Right lung (tissue), 10 donors: ENCODE measurements at places on chromosomes 2 and 18. TPM values are rescaled to one million over a fixed set of nuclear protein-coding genes. Genes with fewer than 3 reads are reported as not detected.

DNA sequence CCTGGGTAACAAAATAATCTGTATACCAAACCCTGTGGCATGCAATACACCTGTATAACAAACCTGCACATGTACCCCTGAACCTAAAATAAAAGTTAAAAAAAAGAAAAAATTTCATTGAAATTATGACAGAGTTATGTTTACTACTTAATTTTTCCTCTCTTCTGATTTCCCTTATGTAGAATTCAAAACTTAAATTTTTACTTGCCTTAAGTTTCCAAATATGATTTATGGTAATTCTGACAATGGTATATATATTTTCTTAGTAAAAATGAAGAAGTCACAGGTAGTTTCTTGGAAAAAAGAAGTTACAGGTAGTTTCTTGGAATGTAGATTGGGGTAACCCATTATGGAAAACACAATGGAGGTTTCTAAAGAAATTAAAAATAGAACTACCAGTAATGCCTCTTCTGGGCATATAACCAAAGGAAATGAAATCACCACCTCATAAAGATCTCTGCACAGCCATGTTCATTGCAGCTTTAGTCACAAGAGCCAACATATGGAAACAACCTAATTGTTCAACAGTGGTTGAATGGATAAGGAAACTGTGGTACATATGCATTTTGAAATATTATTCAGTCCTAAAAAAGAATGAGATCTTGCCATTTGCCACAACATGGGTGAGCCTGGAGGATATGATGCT is 164.9 kb downstream of the BABAM2 start:
- DNase-seq: no peak

DNA sequence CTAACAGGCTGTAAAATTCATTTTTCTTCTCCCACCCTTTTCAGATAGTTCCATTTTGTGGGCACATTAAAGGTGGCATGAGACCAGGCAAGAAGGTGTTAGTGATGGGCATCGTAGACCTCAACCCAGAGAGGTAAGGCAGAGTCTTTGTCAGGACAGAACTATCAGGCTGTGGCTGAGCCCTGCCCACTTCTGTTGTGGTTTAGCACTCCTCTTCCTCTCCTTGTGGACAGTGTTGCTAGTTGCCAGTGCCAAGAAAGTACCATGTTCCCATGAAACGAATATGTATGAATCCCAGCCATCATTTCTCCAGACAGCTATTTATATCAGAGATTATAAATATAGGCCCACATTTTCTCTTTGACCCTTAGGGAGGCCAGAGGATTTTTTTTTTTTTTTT is 1.6 kb downstream of the LGALSL start:
- DNase-seq: no peak

GRCh38 chr18:65975536-65975935 is 224.7 kb downstream of the CDH7 start:
- DNase-seq: no peak

DNA sequence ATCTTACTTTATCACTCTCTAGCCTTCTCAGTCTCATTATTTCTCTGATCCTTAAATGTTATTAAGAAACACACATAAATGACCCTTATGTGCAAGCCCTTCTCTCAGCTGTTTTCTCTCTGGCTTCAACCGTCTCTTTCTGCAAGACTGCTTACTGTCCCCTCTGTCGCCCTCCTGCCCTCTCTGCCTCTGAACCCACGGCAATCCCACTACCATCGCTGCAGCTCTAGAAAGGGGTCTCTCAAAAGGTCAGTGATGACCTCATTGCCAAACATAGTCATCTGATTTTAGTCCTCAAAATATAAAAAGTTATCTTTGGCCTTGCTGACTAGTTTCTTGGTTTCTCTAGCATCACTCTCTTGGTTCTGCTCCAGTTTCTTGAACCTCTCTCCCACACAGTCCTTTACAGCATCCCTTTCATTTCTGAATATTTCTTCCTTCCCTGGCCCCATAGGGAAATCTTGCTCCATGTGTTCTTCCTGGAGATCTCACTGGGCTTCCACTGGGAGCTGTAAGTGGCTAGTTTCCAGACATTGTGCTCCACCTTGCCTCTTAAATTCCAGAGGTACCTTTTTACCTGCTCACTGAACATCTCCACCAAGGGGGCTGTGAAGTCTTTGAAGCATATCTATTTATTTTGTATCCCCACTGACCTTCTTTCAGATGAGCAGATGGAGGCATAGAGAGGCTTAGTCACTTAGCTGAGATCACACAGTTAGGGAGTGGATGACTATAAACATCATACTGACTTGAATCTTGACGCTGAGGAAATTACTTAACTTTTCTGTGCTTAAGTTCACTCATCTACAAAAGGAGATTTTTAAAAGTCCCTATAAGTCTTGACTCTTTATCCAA is 96.2 kb downstream of the PDE1A start:
- DNase-seq: no peak

- no peak for DNase-seq
These were observed 43.2 kb downstream of the SP140 start for GRCh38 chr2:230268606-230269243.

DNA sequence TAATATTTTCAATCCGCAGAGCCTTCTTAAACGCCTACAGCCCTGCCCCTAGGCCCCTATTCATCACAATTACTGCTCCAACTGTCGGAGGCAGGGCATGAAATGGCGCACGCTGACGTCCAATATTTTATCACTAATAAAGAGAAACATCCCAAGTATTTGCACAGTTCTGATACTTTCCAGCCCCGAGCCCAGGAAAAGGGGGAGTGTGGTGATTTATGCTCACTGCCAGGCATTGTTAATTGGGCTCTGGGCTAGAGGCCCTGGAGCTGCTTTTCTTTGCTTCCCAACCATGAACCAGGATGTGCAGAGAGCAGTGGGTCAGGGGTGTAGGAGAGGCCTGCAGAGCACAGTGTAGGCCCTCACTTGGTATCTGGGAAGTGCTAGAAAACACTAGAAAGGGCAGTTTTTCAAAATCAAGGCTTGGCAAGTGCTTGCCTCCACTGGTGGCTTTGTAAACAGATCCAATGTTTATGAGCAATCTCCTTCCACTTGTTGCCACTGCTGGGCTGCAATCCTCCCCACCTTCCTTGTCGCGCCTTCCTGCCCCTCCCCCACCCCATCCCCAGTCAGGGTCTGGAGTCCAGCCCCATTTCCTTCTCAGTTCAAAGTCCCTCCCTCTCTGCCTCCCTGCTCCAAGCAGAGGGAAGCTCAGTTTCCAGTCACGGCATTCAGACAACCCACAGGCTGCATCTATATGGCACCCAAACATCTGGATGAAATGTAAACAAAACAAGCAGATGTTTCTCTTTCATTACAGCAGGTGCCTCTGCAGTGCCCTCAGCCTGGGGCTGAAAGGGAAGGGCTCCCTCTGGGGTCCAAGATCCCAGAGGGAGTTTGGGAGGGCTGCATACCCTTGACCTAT is 83.9 kb upstream of the PKDCC start:
- no peak for DNase-seq

DNA sequence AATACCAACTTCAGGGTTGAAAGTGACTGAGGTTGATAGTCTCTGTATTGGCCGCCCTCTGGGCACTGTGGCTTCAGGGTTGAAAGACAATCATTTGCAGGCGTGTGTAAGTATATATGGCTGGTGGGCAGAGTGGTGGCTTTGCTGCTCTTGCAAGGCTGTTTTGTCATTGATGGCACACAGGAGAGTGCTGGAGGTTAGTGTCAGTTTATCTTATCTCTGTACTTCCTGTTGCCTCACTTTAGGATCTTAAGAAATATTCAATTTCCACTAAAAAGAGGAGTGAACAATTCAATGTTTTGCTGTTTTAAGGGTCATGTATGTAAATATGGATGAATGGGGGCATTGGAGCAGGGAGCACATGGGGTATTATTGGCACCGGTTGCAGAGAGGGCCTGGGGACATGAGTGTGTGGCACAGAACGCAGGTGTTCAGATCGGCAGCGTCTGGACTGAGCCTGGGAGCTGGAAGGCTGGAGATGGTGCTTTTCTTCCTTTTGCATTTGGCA is 51.5 kb downstream of the NCK2 start:
- DNase-seq: no peak

DNA sequence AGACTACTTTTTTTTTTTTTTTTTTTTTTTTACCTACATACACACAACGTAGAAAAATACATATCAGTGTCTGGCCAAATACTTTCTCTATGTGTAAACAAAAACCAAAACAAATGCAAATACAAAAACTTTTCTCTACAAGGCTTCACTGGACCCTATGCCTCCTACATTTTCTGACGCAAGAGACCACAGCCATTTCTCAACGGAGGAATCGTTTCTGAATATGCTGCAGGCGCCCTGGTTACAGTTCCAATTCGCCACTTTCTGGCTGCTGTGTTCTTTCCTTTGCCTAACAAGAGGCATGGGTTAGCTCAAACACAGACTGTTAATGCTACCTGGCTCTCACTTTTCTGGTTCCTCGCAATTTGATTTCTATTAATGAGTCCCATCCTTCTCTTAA is 96.4 kb downstream of the EPB41L3 start:
- DNase-seq: no peak

DNA sequence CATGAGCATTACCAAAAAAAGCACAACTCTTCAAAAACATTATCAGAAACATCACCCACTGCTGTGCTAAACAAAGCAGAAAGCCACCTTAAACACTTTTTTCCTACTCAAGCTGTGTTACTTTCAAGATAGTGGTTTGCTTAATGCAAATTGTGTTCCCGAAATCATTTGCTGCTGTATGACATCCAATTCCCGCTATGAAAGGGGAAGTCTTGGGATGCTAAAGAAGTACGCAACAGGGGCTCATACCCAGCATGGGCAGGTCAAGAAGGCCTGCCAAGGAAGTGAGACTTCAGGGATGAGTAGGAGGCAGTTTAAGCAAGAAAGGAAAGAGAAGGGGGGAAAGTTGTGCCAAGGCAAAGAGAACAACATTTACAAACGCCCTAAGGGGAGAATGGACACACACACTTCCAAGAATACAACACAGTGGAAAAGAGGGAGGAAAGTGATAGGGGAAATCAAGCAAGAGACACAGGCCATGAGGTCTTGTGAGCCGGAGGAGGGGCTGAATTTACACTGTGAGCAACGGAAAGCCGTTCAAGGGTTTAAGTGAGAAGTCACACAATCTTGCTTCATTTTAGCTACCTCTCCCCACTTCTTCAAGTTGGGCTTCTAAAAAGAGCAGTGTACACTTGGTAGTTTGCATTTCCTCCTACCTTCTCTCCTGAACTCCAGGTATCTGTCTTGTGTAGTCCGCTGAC is 4.0 kb downstream of the PTPN2 start:
- no peak for DNase-seq

GRCh38 chr2:236627193-236627592 is 57.6 kb downstream of the ACKR3 start:
- DNase-seq: no peak

GRCh38 chr18:29361843-29362242 is 1184.9 kb upstream of the CDH2 start:
- no peak for DNase-seq

DNA sequence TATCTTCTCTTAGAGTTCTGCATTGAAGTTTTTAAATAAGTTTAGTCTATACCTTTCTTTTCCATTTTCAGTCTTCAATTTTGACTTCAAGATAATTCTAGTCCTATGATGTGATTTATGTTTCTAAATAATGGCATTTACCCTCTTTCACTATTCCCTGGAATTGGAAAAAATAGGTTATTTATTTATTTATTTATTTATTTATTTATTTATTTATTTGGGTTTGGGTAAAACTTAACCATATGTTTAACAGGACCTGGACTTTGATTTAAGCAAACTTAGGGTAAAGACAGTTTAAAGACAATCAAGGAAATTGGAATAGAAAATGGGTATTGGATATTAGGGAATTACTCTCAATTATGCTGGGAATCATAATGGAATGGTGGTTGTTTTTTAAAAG is 182.1 kb downstream of the RPIA start:
- DNase-seq: no peak

DNA sequence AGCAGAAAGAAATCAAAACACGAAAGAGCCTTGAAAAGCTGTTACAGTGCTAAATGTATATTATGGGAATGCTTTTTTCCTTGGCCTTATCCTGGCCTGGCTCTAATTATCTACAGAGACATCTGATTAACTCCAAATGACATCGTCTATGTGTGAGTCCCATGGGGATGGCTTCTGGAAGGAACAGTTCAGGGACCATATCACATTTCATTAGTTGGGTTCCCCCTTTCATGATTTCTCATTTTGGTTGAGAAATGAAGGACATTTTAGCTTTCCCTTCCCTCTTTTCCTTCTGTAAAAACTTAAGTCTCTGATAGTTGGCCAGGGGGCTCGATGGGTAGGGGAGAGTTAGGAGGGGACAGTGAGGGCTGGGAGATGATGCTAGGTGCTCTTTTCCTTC is 116.7 kb downstream of the PRKCE start:
- no peak for DNase-seq

GRCh38 chr2:103823847-103824246 is 1030.1 kb upstream of the POU3F3 start:
- DNase-seq: no peak

GRCh38 chr2:239937866-239938640 is 87.1 kb downstream of the NDUFA10 start:
- DNase-seq: no peak

GRCh38 chr18:74869904-74870863 is 272.5 kb downstream of the ZNF407 start:
- no peak for DNase-seq

- no peak for DNase-seq
These were observed 11.4 kb upstream of the PROKR1 start for GRCh38 chr2:68632021-68632420.

DNA sequence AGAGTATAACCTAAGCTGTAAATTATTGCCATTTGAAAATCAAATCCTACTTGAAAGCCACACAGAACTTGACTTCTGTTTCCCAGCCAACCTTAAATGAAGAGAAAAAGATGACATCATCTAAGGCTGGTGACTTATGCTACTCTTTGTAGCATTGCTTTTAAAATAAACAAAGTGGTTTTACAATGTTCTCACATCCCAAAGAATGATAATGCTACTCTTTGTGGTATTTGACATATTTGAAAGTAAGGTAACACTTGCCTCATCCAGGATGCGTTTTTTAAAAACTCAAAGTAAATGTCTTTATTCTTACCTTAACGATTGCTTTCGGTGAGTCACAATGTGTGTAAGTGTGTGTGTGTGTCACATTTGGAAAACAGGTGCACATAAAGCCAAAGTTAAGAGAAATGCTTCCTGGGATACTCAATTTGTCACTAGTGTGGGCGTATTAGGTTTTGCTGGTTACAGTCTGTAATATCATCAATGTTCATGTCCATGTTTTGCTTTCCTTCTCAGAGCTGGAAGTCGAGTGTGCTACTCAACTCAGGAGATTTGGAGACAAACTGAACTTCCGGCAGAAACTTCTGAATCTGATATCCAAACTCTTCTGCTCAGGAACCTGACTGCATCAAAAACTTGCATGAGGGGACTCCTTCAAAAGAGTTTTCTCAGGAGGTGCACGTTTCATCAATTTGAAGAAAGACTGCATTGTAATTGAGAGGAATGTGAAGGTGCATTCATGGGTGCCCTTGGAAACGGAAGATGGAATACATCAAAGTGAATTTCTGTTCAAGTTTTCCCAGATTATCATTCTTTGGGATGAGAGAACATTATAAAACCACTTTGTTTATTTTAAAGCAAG is 2.6 kb downstream of the PMAIP1 start:
- DNase-seq: no peak

The CDK5R2 gene
- polyA plus RNA-seq: 0.09 TPM

The NDC80 gene
- polyA plus RNA-seq: 13.5 TPM

The MBP gene
- 11.9 TPM for polyA plus RNA-seq

The CETN1 gene
- not detected for polyA plus RNA-seq

The SP140 gene
- polyA plus RNA-seq: 1.1 TPM

The CHRND gene
- polyA plus RNA-seq: not detected

The IL36A gene
- not detected for polyA plus RNA-seq

The CLEC4F gene
- polyA plus RNA-seq: 0.21 TPM

The NAT8 gene
- 1.4 TPM for polyA plus RNA-seq

The ABI2 gene
- polyA plus RNA-seq: 79.1 TPM

The ANKRD30B gene
- not detected for polyA plus RNA-seq
